ENCODE measurements at places on chromosomes 5 and 9. TPM values are rescaled to one million over a fixed set of nuclear protein-coding genes. Genes with fewer than 3 reads are reported as not detected.

GRCh38 chr5:136810261-136810801 lies 445.0 kb upstream of the TRPC7 start:
- peak; percentile 89 for DNase-seq

DNA sequence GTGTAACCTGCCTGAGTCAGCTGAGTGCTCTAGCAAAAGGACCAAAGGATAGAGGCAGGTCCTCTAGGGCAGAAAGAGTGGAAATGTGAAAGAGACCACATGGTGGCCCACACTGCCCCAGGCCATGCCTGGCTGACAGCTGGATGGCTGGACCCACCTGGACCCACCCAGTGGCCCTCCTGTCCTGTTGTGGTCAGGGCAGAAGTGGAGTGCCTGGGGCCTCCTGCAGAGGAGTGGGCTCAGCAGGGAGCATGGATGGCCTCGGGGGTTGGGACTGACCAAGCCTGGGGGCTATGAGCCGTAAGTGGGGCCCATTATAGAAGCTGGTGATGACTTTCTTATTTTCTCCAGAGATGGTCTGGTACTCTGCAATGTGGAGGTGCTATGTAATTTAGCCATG lies 55.7 kb upstream of the FAM120AOS start:
- DNase-seq: no peak

DNA sequence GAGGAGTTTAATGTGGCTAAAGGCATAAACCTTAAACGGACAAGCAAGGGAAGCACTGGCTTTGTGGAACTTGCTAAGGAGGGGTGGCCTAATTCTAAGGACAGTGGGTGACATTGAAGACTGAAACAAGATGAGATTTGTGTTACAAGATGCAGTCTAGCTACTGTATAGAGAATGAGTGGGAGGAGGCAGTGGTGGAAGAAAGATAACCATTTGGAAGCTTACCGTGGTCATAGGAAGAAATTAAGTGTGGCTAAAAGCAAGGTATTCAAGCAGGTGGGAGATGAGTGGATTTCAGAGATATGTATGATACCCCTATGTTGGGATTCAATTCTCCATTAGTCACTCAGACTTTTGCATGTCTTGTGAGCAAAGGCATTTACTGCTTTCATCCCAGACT lies 4.6 kb downstream of the PAM start:
- DNase-seq: no peak

- DNase-seq: peak; percentile 74
These were observed 54.8 kb upstream of the CDKN2AIPNL start for GRCh38 chr5:134466241-134467069.

DNA sequence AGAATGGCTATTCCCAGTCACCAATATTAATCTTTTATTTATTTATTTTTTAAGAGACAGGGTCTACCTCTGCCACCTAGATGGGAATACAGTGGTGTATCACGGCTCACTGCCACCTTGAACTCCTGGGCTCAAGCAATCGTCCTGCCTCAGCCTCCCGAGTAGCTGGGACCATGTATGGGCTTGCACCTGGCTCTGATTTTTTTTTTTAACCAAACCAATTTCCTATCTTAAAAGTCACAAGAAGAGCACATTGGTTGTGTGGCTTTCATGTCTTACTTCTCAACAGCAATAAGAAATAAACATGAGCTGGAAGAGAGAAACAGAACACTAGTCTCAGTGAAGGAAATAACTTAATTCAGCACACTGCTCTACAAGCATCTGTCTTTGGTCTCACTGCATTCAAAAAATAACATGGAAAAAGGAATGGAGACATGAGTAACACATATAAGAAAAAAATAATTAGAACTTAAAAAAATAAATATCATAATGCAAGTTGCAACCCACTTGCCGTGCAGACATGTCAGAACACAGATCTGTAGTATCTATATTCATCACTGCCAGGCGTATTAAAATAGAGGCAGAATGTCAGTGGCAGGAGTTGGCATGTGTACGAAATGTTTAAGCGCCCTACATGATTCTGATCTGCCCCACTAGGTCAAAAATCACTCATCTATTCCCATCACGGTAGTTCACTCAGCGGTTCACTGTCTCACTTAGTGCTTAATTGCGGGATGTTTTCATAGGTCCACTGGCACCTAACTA lies 66.4 kb downstream of the EFNA5 start:
- no peak for DNase-seq

Gene SLC6A3
- total RNA-seq: not detected

Gene WDR31
- total RNA-seq: 0.83 TPM

Gene PCAT7
- total RNA-seq: not detected
